NCI-H146 (cell line): ENCODE measurements at places on chromosomes 5 and 9.

DNA sequence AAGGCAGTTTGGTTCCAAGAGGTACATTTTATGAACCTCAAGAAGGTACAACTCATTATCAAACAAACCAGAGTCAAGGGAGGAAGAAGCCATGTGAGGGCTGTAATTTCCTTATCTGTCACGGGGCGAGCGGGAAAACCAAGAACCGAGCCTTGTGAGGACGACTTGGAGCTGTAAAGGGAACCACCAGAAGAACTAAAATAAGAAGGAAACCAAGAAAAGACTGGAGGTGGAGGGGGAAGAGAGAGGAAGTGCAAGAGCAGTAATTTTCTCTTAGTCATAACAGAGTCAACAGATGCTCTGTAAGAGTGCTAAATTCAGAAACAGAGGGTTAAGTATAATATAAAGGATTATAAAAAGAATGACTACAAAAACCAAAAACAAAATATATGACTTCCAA, 127.1 kb downstream of the DIRAS2 start:
- no peak for DNase-seq

GRCh38 chr5:13303445-13303844, 641.0 kb downstream of the DNAH5 start:
- DNase-seq: no peak

DNA sequence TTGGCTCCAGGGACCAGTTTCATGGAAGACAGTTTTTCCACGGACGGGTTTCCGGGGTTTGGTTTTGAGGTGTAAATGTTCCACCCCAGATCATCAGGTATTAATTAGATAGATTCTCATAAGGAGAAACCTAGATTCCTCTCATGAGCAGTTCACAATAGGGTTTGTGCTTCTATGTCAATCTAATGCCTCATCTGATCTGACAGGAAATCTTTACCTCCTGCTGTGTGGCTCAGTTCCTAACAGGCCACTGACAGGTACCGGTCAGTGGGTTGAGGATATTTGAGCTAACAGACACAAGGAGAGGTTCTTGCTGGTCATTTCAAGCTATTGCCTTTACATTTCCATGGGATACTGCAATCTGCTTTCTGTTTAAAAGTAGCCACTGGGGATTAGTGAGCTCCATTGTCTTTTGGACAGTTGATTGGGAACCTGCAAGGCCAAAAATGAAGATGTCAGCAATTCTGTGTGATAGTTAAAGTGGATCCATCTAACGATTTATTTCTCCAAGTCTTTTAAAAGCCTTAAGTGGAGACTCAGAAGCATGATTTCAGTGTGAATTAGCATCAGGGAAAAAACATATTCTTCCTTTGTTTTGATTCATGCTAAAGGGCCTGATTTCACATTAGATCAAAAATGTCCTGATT, 38.6 kb downstream of the MRPS30 start:
- DNase-seq: peak; percentile 54

DNA sequence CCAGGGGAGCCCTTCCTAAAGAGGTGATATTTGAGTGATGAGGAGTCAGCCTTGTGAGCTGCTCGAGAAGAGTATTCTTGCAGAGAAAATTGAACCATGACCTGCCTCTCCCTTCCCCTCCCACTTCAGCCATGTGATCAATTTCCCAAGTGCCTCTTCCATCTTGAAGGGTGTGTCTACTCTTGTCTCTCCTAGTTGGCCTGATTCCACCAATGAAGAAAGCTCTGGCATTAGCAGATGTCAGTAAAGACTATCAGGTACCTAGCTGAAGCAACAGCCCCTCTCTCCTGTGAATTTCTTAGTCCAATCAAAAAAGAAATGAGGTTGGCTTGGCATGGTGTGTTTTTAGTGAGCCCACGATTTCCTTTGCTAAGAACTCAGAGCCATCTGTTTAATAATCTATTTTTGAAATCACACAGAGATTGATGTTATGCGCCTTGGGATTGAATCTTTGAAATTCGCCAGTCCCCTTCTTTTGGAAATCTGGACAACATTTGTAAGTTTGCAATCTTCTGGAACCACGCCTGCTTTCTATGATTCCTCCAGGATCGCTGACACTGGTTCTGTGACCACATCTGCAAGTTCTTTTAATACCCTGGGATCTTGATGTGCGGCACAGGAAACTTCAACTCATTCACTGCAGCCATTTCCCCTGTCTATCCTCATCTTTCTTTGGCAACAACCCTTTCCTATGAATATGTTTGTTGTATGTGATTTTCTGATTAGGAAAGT, 404.6 kb downstream of the DMRT2 start:
- no peak for DNase-seq

DNA sequence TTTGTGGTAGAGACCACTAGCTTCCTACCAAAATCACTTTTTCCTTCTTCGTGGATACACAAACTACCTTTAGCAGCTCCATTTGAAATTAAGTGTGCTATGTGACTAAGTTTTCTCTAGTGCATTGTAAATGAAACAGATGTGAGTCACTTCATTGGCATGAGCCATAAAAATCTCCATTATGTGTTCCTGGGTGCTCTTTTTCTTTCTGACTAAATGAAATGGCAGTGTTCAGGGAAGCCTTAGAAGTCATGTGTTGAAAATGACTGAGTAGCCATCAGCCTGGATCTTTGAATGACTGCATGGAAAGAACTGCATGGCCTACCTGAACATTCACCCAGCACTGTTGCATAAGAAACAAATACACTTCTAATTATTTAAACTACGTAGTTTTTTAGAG, 107.9 kb downstream of the NDUFAF2 start:
- no peak for DNase-seq

GRCh38 chr5:67106626-67107342, 89.8 kb downstream of the CD180 start:
- no peak for DNase-seq

GRCh38 chr9:114344692-114345091, 15.0 kb downstream of the ORM2 start:
- DNase-seq: no peak

GRCh38 chr5:145902421-145902820, 29.6 kb upstream of the GRXCR2 start:
- DNase-seq: no peak

GRCh38 chr5:9104571-9105339, 441.1 kb downstream of the SEMA5A start:
- DNase-seq: no peak

DNA sequence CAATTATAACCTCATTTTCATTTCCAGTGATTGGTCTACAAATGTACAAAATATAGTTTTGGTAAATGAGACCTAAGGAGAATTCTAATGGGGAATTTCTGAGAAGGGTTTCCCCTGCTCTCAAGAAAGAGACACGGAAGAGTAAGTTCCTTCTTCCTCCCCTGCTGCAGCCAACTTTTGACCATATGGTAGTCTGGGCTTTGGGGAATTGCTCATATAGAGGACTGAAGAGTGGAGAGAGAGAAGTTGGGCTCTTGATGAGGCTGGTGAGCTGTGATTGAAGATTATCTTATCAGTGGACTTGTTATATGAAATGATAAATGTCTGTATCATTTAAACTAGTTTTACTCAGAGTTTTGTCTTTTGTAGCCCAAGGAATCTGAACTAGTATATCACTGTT, 4.3 kb upstream of the LNPEP start:
- no peak for DNase-seq

DNA sequence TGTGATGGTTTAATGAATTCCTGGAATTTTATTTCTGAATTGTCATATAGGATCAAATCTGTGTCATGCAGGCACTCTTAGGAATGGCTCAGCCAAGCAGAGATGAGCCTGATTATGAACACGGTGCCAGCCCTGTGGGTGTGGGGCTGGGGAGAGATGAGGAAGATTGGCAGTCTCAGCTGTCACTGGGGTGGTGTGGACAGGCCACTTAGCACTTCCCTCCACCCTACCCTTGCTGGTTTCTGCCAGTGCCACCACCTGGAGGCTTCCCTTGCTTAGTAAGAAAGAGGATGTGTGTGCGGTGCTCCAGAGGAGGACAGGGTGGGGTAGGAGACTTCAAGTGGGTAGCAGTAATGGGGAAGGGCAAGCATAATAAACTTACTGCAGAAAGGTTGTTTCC, 226.6 kb downstream of the CD180 start:
- no peak for DNase-seq

- no peak for DNase-seq
Measured at GRCh38 chr5:34589832-34590231, 66.3 kb upstream of the RAI14 start.

- no peak for DNase-seq
Measured at GRCh38 chr9:101268426-101268825, 116.4 kb downstream of the BAAT start.

- DNase-seq: no peak
Measured at GRCh38 chr5:135335031-135335828, 63.8 kb downstream of the MACROH2A1 start.

DNA sequence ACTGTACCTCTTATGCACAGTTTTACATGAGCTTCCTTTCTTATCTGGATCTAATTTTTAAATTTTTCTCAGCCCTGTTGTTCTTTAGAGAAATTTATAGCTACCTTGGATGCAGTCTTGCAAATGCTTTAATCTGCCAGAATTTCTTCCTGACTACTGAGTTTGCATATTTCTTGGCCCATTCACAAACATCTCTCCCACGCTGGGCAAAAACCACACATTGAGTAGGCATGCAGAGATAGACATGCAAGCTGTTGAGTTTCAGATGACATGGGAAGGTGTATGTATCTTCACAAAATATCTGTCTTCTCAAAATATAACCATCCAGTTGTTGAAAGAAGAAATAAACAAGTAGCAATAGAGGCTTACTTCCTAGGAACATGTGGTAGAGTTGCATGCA, 101.2 kb downstream of the PARP8 start:
- DNase-seq: no peak

DNA sequence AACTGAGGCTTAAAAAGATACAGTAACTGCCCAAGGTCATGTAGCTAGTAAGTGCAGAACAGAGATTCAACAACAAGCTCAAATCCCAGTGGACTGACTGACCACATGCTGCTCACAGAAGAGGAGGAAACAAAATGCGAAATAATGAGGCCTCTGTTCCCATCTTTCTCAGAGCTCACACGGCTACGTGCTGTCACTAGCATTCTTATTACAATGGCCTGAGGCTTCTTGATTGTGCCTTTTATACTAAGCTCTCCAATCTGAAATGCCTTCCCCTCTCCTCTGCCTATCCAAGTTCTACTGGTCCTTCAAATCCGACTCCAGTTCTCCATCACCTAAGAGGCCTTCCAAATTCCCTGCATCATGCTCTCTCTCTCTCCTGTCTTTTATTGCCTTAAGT, 26.0 kb downstream of the SGTB start:
- no peak for DNase-seq

DNA sequence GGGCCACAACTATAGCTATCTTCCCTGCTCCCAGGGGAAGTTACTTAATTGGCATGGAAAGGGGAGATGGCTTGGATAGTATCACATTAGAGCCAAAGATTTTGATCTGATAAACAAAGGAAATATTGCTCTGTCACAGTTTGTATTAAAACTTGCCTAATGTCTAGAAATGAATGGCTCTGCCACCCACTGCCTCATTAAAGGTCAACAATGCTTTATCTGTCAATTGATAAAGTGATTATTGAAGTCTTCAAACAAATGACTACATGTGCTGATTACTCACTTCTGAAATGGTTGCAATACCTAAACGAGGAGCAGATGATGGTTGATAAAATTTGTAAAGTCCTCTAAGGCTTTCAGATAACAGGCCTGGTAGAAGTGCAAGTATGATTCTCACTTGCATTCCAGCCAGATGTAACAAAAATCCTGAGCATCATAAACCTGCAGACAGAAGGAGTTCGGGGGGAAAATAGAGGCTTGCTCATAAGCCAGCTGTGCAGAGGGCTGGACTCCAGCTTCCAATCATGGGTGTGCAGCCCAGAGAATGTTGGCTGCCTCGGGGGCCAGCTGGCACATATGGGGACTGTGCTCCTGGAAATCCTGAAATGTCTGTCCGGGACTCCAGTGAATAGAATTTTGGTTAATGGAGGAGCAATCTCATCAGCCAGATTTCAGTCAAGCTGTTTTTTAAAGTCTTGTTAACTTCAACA, 200.5 kb upstream of the SLC27A6 start:
- no peak for DNase-seq

DNA sequence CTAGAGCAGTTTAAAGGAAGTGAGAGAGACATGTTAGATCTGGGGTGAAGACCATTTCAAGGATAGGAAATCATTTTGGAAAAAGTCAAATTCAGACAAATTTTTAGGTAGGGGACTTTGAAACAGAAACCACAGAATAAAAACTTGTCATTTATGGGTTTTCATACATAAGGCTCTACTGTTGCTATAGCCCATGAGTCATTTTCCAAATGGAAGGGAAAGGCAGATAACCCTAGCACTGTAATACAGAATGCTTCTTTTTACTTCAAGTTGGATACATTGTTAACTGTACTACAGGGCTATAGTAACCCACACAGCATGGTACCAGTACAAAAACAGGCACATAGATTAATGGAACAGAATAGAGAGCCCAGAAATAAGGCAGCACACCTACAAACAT, 455.4 kb downstream of the EBF1 start:
- no peak for DNase-seq
